B cell (primary cell): ENCODE measurements at places on chromosomes 16 and 17. TPM values are rescaled to one million over a fixed set of nuclear protein-coding genes. Genes with fewer than 3 reads are reported as not detected.

- DNase-seq = peak; percentile 35
Measured at GRCh38 chr16:88810166-88810911, 1.4 kb downstream of the APRT start.

MAP3K14 gene
- 58.6 and 66.1 TPM in 2 replicates for polyA plus RNA-seq

DNA sequence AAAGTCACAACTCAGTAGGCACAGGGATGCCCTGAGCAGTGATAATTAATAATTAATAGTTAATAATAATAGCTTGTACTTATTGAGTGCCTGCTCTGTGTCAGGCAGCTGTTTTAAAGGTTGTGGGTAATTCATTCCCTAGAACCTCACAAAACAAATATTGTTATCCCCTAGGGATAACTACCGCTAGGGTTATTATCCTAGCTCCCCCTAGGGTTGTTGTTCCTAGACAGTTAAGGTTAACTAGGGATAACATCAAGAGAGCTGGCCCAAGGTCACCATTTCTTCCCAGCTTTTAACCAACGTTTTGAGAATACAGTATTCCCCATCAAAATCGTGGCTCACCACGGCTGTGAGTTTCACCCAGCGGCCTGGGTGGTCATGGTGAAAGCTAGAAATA is 180.1 kb downstream of the PRKCB start:
- DNase-seq = no peak

DNA sequence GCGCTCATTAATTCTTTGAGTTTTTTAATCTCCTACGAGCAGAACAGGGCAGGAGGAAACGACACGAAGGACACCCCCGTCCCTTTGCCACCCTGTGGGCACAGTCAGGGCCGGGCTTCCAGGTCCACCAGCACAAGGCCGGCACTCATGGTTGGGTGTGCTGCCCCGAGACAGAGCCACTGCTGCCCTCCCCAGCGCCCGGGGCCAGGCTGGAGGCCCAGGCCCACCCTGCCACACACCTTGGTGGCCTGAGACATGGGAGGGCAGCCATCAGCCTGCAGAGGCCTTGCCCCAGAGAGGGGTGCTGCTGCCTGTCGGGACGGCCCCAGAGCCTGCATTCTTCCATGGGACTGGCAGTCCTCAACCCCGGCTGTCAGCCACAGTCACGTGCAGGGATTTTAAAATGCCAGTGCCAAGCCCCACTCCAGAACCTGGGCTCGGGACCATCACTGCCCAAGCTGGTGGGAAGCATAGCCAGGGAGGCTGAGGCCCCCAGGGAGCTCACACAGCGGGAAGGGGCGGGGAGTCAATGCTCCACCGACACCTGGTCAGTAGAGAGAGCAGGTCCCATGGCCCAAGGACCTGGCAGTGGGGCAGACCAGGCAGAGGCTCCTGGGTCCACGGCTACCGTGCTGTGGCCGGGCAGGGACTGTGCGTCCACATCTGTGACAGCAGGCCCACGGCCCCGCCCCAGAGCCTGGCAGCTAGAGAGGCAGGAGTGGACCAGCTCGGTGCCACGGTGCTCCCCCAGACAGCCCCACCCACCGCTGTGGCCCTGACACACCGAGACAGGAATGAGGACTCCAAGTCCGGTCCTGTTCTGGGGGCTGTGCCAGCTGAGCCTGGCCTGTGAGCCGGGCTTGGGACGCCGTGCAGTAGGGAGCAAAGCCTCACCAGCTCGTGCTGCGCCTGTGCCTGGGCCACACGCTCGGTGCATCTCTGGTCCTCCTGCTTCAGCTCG is 27.5 kb downstream of the CEP131 start:
- DNase-seq = no peak

- no peak for DNase-seq
Measured at GRCh38 chr17:48127371-48128051, 19.9 kb downstream of the SNX11 start.

DNA sequence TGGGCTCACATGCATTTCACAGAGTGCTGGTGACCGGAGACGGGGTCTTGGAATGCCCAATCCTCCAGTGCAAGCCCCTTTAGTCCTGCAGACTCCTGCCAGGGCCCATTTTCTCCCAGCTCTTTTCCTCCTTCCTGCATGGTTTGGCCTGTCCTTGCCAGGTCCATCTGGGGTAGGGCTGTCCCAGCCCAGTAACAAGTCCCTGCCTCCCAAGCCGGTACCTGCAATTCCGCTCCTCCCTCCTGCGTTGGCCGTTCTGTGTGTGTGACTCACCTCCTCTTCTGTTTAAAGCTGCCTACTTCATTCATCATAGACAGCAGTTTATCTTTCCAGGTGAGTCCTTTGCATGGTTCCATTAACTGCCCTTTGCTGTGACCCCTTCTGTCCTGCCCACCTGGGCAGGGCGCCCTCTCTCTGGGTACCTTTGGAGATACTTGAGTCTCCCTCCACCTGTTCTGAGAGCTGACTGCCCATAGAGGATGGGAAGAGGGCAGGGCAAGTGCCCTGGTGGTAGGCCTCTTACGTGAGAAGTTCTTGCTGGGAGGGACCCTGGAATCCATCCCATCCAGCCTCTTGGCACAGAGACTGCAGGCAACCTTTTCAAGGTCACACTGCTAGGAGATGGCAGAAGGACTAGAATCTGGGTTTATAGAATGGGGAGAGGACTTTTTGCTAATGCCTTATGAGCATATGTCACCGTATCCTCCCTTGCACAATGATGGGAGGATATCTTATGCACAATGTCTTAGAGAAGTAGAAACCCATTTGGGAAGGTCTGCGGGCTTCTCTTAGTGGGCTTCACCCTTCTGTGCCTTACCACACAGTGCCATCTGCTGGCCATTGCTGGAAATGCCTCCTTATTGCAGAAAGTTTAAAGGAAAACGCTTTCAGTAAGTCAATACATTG is 29.7 kb upstream of the LGALS9 start:
- peak; percentile 86 for DNase-seq

GRCh38 chr16:85891776-85892166 is 7.2 kb upstream of the IRF8 start:
- no peak for DNase-seq

- DNase-seq = no peak
Measured at GRCh38 chr16:22888791-22889190, 74.8 kb downstream of the HS3ST2 start.

- no peak for DNase-seq
Measured at GRCh38 chr16:80062361-80063030, 462.0 kb upstream of the MAF start.

DNA sequence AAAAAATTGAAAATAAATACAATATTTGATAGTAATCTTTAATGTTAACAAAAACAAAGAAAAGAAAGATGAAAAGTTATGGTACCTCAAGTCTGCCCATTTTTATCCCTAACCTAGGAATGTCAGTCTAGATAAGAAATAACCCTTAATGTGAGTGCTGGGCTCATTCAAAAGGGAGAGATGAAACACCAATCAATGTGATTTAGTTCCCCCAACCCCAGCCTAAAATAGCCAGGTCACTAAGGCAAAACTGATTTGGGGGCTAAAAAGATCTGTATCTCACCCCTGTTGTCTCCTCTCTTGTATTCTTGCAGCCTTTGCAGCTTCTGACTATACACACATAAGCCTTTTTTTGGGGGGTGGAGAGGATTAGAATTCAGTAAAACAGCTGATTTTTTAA is 3.2 kb upstream of the IGF2BP1 start:
- no peak for DNase-seq
